ENCODE measurements at places on chromosomes 11 and 22.

GRCh38 chr22:38314933-38315822, 2.1 kb downstream of the CSNK1E start:
- no peak for DNase-seq

- DNase-seq = no peak
Observed at GRCh38 chr11:105935791-105936190, 86.2 kb downstream of the MSANTD4 start.

GRCh38 chr11:12359761-12360160, 17.6 kb upstream of the PARVA start:
- DNase-seq = no peak

GRCh38 chr11:92129811-92130210, 94.8 kb upstream of the FAT3 start:
- DNase-seq = no peak

DNA sequence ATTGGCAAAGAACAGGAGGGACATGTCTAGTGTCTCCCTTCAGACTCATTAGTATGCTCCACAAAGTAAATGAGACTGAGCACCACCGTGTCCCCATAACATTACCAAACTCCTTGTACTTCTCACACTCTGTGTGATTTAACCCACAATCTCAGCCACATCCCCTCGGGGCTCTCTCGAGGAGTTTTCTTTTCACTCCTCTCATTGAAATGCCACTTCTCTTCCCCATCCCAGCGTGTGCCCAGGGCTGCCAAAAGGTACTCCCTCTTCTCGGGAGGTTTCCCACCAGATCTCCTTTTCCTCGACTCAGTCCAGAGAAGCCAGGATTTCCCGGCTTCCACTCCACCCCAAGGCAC, 1.1 kb downstream of the RBFOX2 start:
- DNase-seq = no peak

- DNase-seq = no peak
Observed at GRCh38 chr11:36803084-36803483, 205.0 kb upstream of the RAG2 start.

DNA sequence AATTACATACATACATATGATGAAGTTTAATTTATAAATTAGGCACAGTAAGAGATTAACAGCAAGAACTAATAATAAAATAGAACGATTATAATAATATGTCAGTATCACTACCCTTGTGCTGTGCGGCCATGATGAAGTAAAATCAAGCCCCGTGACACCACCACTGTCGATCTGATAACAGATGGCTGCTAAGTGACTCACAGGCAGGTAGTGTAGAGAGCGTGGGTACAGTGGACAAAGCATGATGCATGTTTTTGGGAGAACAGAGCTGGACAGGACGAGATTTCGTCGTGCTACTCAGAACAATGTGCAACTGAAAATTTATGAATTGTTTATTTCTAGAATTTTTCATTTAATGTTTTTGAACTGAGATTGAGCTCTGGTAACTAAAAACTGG, 108.4 kb upstream of the TIMP3 start:
- DNase-seq = no peak

Measured in D341Med (cell line).